ENCODE measurements at places on chromosomes 11 and 22.

GRCh38 chr22:39478441-39478850 lies 21.6 kb downstream of the MGAT3 start:
- DNase-seq = no peak

DNA sequence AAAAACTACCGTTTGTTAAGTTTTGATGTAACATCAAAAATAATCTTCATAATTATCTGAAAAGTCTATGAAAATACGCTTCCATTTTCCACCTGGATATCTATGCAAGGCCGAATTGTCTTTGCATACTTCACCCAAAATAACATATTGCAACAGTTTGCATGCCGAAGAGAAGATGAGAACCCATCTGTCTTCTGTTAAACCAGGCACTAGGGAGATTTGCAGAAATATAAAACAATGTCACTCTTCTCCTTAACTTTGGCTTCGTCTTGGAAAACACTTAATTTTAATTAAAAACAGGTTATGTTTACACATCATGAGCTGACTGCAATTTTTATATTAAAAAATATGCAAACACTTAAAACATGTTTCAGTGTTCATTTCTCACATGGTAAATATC lies 1325.8 kb downstream of the TBC1D22A start:
- no peak for DNase-seq

DNA sequence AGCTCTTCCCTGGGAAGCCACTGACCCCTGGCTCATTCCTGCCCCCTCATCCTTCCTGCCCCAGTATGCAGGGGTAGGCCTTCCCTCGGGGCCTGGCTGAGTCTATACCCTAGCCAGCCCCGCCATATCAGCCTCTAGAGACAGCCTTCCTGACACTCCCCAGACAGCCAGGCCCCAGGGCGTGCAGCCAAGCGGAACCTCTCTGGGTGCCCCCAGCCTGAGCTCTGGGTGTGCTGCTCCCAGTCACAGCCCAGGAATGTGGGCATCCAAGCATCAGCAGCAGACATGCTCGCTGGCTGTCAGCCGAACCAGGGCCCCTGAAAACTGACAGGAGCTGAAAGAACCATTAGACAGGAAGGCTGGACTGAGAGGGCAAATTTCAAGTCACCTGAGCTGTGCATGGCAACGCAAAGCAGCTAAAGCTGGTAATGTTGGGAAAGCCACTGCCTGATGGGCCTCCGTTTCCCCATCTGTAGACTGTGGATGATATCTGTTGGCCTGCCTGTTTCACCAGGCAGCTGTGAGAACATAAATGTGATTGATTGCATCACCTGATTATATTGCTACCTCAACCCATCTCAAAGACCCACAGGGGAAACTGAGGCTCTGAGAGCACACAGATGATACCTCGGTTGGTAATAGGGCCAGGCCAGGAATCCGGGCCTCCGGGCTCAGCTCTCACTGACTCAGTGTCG lies 93.2 kb downstream of the LRRC32 start:
- no peak for DNase-seq

DNA sequence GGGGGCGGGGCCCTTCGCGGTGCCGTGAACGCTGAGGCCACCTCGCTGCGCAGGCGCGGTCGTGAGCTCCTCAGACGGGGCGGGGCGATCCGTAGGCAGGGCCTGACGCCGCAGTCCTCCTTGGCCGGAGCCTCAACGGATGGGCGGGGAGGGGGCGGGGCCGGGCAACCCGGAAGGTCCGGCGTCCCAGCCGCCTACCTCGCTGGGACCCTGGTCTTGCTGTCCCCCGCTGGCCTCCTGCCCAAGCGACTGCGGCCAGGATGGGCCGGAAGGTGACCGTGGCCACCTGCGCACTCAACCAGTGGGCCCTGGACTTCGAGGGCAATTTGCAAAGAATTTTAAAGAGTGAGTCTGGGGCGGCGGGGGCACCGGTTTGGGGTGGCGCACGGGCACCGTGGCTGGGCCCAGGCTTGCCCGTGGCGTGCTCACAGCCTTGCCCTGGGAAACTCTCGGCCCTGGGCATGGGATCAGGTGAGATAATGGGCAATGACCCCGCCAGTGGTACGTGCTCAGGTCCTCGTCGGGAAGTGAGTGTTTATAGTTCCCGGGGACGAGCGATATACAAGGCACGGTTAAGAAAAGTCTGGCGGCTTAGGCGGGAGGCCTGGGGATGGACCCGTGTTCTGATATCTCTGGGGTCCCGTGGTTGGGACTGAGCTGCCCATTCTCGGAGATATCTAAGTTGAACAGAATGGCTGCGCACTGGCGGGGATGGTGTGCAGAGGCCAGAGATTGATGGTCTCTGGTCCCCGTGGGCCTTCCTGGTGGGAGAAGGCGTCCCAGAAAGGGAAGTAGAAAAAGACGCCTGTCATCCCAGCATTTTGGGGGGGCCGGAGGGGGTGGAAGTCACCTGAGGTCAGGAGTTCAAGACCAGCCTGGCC lies at the start of gene NADSYN1:
Gene NADSYN1 (plus strand): TSS at position 167 of the 881 bp plus-strand sequence. CDS start 94 bp downstream, at position 261.
- peak; percentile 93 for DNase-seq

DNA sequence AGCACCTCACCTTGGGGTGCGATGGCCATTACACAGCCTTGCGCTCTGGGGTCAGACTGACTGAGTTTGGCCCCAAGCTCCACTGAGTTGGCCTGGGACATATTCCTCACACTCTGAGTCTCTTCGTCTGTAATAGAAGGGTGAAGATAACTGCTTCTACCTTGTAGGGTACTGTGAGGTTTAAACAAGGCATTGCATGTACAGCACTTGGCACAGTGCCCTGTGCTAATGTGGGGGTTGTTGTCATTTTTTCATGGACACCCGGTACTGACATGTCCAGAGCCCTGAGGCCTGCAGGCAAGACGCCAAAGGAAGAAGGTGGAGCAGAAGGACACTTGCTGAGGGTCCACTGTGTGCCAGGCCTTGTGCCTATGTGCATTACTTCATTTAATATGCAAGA lies 50.7 kb downstream of the OTOG start:
- DNase-seq = no peak

DNA sequence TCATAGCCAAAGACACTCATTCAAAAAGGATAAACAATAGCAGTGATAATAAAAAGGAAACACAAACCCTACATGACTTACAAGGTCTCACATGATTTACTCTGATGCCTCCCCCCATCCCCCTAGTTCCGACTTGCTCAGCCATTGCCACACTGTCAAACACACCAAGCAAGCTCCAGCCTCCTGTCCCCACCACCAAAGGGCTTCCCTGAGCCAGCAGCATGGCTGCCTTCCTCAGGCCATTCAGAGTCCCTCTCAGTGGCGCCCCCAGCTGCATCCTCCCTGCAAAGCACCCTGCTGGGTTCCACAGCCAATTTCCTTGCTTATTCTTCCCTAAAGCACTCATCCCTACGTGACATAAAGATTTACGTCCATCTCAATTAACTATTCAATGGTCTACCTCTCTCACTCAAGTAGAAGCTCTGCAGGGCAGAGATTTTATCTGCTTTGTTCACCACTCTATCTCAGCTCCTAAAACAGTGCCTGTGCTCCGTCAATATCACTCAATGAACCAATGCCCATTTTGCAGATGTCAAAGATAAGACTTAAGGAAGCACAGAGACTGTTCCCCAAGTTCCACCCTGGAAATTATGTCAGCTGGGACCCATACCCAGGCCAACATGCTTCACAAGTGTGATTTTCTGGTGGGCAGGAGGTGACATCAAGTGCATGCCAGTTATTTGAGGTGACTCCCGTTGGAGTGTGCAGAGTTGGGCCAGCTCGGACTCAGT lies 106.9 kb downstream of the SYN3 start:
- DNase-seq = no peak

- no peak for DNase-seq
Measured at GRCh38 chr22:20451920-20452319, 14.3 kb upstream of the SCARF2 start.

DNA sequence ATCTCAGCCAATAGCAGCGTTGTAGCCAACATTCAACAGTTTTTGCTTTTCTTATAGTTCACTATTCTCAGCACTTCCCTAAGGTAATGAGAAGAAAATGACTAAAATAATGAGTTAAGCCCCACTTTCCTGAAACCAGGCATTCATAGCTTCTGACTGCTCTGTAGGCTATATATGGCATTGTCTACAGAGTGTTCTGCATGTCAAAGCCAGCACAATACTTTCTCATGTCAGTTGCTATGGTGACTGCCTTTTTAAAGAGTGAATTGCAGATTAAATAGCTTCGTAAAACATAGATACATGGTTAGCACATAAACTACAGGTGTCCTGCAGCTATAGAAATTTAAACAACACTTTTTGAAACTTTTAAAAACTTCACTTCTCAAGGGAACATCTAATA lies 1256.1 kb upstream of the CNTN5 start:
- no peak for DNase-seq

- DNase-seq = no peak
Measured at GRCh38 chr11:32210556-32210955, 119.7 kb downstream of the RCN1 start.

DNA sequence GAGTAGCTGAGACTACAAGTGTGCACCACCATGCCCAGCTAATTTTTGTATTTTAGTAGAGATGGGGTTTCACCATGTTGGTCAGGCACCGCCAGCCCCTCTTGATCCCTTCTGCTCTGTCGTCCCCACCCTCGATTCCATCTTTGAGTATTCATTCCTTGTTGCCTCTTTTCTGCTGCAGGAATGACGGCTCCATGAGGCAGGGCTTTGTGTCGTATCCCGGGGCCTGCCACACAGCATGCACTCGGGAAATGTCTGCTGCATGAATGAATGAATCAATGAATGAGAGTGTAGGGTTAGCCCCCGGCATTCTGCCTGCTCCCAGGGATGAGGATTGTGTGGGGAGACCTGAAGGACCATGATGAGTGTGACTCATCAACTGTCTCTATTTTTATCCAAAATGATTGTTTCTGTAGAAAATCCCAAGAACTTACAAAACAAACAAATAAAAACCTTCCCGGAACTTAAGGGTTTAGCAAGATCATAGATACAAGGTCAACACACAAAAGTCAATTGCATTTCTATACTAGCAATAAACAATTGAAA lies 54.6 kb upstream of the SLC22A12 start:
- no peak for DNase-seq

DNA sequence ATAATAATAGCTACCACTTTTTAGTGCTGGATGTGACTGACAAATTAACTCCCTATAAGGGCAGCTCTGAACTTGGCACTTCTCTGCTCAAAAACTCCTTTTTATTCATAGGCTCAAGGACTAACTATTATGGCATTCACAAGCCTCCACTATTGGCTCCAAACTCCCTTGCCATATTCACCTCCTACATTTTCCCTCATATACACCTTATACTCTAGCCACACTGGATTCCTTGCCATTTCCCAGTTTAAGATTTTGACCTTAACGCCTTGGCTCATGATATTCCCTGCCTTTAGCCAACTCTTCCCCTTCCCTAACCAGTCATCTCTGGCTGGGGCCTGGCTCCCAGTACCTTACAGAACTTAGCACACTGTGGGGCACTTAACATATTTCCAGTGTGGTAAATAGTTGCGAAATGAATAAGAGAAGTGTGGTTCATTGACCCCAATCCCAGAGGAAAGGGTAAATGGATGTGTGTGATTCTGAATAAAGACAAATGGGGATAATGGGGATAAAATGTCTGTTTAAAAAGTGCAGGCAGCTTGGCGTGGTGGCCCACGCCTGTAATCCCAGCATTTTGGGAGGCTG lies 40.0 kb upstream of the SORL1 start:
- no peak for DNase-seq

- DNase-seq = peak; percentile 48
Measured at GRCh38 chr22:36356708-36357624, 30.8 kb downstream of the MYH9 start.

DNA sequence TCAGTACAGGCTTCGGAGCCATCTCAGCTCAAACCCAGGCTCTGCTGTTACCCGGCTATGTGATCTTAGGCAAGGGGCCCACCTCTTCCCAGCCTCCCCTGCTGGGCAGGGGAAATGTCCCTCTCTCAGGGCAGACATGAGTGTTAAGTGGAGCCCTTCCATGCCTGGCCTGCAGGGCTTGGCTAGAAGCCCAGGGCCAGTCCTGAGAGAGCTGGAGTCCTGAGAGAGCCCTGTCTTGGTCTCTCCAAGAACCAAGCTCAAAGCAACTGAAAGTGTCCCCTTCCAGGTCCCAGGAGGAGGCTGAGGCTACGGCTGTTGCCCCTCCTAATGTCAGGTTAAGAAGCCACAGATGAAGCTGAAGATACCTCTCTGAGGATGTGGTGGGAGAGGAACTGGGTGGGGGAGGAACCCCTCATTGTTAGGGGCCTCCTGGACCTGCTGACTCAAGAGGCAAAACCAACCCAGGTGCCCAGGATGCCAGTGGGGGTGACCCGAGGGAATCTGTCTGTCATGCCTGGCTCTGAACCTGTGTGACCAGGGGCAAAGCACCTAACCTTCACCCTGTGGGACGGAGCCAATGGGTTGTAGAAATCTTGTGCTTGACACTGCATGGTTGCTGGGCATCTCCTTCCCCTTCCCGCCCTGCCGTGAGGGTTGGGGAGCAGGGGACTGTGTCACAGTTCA lies 4.2 kb downstream of the ZP1 start:
- no peak for DNase-seq

GRCh38 chr11:76927160-76927559 lies 66.4 kb downstream of the ACER3 start:
- DNase-seq = no peak

- DNase-seq = no peak
Measured at GRCh38 chr11:66263785-66264184, 4.7 kb upstream of the RAB1B start.

- DNase-seq = no peak
Measured at GRCh38 chr11:90775567-90776165, 552.8 kb upstream of the CHORDC1 start.

Measured in effector CD4-positive, alpha-beta T cell (primary cell).